Activated T-cell treated with anti-CD3 and anti-CD28 coated beads, Interleukin-2, amount 50 U/mL, for 72 hours (primary cell): ENCODE measurements at places on chromosomes 16 and 17. TPM values are rescaled to one million over a fixed set of nuclear protein-coding genes. Genes with fewer than 3 reads are reported as not detected.

The KIF18B gene
- total RNA-seq: 48.1 TPM

The LCAT gene
- total RNA-seq: 12.3 TPM

GRCh38 chr17:40171750-40172149 is 5.5 kb upstream of the RAPGEFL1 start:
- no peak for DNase-seq
- no peaks in the 10 kb centered on the region for H3K27me3 ChIP-seq
- H3K36me3 ChIP-seq: peaks cover 34% of the 10 kb centered on the region
- H3K4me1 ChIP-seq: peaks cover 3% of the 10 kb centered on the region

The CFAP97D1 gene
- total RNA-seq: not detected

DNA sequence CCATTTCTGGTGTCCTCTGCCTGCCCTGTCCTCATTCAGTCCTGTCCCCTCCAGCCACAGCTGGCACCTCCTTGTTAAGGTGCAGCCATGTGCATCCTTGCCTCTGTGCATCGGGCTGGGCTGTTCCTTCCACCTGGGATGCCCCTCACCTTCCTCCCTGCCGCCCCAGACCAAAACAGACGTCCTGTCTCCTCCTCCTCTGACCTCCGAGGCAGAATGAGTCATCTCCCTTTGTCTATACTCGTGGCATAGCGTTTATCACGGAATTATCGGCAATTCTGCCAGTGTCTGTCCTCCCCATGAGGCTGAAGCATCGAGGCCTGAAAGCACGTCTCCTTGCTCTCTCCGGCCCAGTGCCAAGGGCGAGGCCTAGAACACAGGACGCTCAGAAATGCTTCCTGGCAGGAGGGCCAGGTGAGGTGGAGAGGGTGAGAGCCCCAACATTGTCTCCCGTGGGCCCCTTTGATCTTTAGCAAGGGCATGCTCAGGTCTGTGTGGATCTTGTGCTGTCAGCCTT is 4.6 kb downstream of the RAI1 start:
- H3K36me3 ChIP-seq: peaks cover 2% of the 10 kb centered on the region
- DNase-seq: peak; percentile 22
- H3K27me3 ChIP-seq: no peaks in the 10 kb centered on the region
- H3K4me3 ChIP-seq: peak overlapping the region; percentile 42

DNA sequence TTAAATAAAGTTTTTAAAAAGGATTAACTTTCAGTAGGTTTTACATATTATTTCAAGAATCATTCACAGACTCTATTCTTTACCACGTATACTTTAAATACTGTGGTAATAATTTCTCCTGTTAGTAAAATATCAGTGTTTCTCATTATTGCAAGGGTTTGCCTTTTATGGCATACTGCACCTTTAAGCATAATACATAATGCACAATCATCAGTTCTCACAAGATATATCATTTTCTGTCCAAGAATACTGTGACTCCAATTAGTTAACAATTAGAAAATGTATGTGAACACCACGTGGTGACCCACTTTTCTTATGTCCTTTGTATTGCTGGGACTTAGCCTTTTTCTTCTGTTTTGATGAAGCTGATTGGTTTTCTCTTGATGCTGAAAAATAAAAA is 25.7 kb downstream of the NME2 start:
- no peak for DNase-seq
- H3K27me3 ChIP-seq: no peaks in the 10 kb centered on the region
- no peak overlapping the region for H3K4me3 ChIP-seq
- H3K4me1 ChIP-seq: no peaks in the 10 kb centered on the region

The PLXDC1 gene
- total RNA-seq: 5.6 TPM

The TP53TG3F gene
- not detected for total RNA-seq

The CCDC144A gene
- 13.3 TPM for total RNA-seq

DNA sequence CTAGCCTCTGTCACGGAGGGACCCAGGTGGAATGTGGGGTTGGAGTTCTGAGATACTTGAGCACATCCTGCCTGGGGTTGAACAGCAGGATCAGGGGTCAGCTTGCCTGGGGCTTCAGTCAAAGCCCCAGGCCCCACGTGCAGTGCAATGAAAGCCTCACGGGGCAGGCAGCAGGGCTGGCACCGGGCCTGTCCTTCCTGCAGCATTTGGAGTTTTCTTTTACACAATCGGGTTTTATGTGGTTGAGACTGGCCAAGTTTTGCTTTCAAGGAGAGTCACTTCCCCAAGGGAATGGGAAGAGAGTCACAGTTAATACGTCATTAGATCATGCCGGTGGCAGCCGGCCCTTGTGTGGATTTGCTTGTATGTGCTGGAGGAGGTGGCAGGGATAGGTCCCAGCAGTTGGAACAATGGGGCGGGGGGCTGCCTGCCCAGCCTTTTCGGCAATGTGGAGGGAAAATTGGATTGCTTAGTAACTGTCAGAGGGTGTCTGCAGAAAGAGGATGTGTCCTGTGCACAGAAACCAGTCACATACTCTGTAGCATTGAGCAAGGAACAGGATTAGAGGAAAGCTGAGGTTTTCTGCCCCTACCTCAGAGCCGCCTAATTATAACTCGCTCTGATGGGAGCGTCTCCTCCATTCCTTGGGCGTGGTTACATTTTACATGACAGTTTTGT is 4.5 kb downstream of the RMI2 start:
- peaks cover 82% of the 10 kb centered on the region for H3K4me1 ChIP-seq
- no peak overlapping the region for H3K4me3 ChIP-seq
- no peak overlapping the region for H3K27ac ChIP-seq
- no peak for DNase-seq

The CA4 gene
- not detected for total RNA-seq

The ABCA3 gene
- 14.6 TPM for total RNA-seq

DNA sequence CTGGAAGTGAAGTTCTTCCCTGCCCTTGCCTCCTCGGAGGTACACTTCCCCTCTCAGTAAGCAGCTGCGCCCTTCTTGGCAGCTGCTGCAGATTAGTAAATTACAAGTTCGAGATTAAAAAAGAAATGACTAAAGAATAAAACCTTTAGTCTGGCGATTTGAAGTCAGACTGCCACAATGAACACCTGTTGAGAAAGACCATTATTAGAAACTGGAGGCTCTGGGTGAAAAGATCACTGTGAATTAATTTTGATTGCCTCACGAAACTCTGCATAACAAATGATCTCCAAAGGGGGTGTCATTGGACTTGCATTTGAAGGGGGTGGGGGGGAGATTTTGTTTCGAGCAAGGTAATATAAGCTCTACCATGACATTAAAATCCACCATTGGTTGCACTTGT is 39.3 kb downstream of the SALL1 start:
- H3K27ac ChIP-seq: no peak overlapping the region
- DNase-seq: no peak
- peaks cover 35% of the 10 kb centered on the region for H3K27me3 ChIP-seq
- no peaks in the 10 kb centered on the region for H3K4me1 ChIP-seq
- no peaks in the 10 kb centered on the region for H3K36me3 ChIP-seq
- H3K4me3 ChIP-seq: no peak overlapping the region

The PLCG2 gene
- 8.0 TPM for total RNA-seq

GRCh38 chr17:46013502-46014165 is 14.6 kb downstream of the STH start:
- DNase-seq: no peak
- H3K4me1 ChIP-seq: no peaks in the 10 kb centered on the region
- H3K27me3 ChIP-seq: no peaks in the 10 kb centered on the region

GRCh38 chr16:73065632-73066330 is 17.9 kb upstream of the ZFHX3 start:
- peaks cover 79% of the 10 kb centered on the region for H3K27me3 ChIP-seq
- H3K27ac ChIP-seq: no peak overlapping the region
- H3K4me3 ChIP-seq: no peak overlapping the region
- DNase-seq: no peak

- H3K36me3 ChIP-seq: no peaks in the 10 kb centered on the region
- no peaks in the 10 kb centered on the region for H3K27me3 ChIP-seq
- H3K27ac ChIP-seq: peak overlapping the region; percentile 80
- peak overlapping the region; percentile 98 for H3K4me3 ChIP-seq
- DNase-seq: no peak
Observed at GRCh38 chr16:31094088-31094423, 541 bp downstream of the VKORC1 start.

DNA sequence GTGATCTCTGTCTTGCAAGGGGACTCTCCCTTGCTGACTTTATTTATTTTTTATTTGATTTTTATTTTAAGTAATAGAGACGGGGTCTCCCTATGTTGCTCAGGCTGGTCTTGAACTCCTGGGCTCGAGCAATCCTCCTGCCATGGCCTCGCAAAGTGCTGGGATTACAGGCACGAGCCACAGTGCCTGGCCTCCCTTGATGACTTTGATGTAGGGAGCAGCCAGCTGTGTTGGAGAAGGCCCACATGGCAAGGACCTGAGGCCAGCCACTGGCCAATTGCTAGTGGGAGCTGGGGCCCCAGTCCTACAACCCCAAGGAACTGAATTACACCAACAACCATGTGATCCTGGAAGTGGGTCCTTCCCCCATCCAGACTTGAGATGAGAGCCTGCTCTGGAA is 81.8 kb downstream of the CNGB1 start:
- no peaks in the 10 kb centered on the region for H3K36me3 ChIP-seq
- peaks cover 47% of the 10 kb centered on the region for H3K27me3 ChIP-seq
- no peak overlapping the region for H3K4me3 ChIP-seq
- no peak overlapping the region for H3K27ac ChIP-seq
- peaks cover 3% of the 10 kb centered on the region for H3K4me1 ChIP-seq

DNA sequence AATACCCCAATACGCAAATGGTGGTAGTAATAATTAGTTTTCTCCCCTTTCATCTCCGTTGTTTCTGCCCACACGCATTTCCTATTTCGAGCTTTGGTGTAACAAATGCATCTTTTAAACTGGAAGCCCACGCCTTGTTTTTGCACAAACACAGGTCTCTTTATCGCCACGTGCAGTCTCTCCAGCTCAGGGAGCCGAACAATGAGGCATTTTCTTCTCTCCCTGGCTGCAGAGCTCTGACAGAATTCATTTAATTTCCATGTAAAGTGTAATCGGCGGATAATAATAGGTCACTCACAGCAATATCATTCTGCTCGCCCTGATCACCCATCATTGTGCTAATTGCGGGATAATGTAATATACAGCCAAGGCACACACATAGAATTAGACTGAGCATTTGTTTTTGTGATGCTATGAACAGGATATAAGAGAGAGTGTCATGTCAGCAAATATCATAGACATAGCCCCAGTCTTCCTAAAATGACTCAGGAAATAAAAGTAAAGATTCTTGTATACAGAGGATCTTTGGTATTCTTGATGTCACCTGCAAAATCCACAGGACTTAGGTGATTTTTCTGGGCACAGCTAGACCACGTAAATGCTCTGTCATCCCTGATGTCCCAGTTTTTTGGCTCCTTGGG is 452.6 kb upstream of the CDH11 start:
- H3K36me3 ChIP-seq: no peaks in the 10 kb centered on the region
- no peaks in the 10 kb centered on the region for H3K4me1 ChIP-seq
- H3K27ac ChIP-seq: no peak overlapping the region
- no peaks in the 10 kb centered on the region for H3K27me3 ChIP-seq
- H3K4me3 ChIP-seq: no peak overlapping the region

The CBX2 gene
- 5.6 TPM for total RNA-seq

- no peak overlapping the region for H3K4me3 ChIP-seq
- H3K36me3 ChIP-seq: no peaks in the 10 kb centered on the region
- H3K27me3 ChIP-seq: no peaks in the 10 kb centered on the region
- H3K4me1 ChIP-seq: no peaks in the 10 kb centered on the region
- no peak overlapping the region for H3K27ac ChIP-seq
- DNase-seq: no peak
Observed at GRCh38 chr16:49048557-49048956, 233.1 kb downstream of the CBLN1 start.

GRCh38 chr17:7262935-7263800 is 890 bp upstream of the CLDN7 start:
- peaks cover 21% of the 10 kb centered on the region for H3K27me3 ChIP-seq
- peaks cover 40% of the 10 kb centered on the region for H3K4me1 ChIP-seq
- peak overlapping the region; percentile 28 for H3K27ac ChIP-seq
- no peaks in the 10 kb centered on the region for H3K36me3 ChIP-seq
- DNase-seq: no peak
- peak overlapping the region; percentile 58 for H3K4me3 ChIP-seq

DNA sequence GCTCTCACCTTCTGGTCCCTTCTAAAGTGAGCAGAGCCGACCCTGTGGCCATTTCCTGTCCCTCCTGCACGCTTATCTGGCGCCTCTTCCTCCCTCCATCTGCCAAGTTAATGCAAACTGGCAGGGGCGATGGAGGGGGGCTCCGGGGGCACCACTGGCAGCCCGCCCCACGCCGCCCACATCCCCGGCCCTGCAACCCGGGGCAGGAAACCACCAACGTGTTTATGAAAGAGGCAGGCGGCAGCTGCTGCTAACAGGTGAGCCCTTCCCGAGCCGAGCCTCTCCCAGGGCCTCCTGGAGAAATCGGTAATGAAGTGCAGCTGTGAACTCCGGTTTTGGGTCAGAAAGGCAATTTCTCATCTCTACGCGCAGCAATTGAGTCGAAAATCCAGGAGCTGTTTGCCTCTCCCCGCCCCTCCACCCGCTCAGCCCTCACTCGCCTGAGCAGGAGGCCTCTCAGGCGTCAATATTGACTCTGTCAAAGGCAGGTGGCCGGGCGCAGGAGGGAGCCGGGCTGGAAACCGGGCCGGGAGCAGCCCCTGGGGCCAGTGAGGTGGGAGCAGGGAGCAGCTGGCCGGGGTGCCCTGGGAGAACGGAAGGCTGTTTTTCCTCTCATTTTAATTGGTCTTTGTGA is 164.4 kb upstream of the GSE1 start:
- H3K27me3 ChIP-seq: no peaks in the 10 kb centered on the region
- DNase-seq: peak; percentile 22
- H3K4me3 ChIP-seq: peak overlapping the region; percentile 15

DNA sequence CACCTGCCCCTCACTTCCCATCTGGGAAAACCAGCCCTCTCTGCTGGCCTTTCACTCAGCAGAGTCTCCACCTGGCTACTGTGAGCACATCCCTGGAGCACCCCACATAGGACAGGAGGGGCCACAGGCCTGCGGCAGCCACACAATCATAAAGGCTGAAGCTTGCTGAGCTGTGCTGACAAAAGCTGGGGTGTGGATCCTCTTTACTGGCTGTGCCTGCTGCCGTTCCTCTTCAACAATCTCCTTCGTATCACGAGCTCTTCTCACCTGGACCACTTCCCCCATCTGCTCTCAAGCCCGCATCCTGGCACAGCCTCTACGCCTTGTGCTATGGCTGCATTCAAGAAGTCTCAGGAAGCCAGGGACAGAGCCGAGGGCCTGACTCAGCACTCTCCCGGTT is 86.1 kb downstream of the ZNF778 start:
- no peak for DNase-seq
- peak overlapping the region; percentile 56 for H3K27ac ChIP-seq
- peaks cover 27% of the 10 kb centered on the region for H3K4me1 ChIP-seq
- H3K27me3 ChIP-seq: no peaks in the 10 kb centered on the region
- H3K4me3 ChIP-seq: no peak overlapping the region

DNA sequence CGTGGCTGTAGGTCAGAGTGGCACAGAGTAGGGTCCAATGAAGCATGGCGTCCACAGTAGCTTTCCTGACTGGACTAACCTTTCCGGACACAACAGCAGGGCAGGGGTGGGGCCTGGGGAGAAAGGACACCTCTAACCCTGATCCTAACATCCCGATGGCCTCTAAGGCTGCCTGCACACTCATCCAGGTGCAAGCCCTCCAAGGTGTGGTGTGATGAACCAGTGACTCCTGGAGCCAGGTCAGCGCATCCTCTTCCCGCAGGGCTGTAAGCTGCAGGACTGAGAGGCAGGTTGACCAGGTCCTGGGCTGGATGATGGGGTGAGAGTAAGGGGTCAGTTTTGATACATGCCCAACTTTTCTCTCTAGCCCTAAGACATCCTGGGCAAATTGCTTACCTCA is 3.1 kb upstream of the ERBB2 start:
- no peak overlapping the region for H3K4me3 ChIP-seq
- no peak for DNase-seq
- peaks cover 15% of the 10 kb centered on the region for H3K4me1 ChIP-seq
- H3K27ac ChIP-seq: no peak overlapping the region

The ELMO3 gene
- total RNA-seq: 3.0 TPM
